T-helper 9 cell (primary cell): ENCODE measurements at places on chromosomes 7 and 10.

DNA sequence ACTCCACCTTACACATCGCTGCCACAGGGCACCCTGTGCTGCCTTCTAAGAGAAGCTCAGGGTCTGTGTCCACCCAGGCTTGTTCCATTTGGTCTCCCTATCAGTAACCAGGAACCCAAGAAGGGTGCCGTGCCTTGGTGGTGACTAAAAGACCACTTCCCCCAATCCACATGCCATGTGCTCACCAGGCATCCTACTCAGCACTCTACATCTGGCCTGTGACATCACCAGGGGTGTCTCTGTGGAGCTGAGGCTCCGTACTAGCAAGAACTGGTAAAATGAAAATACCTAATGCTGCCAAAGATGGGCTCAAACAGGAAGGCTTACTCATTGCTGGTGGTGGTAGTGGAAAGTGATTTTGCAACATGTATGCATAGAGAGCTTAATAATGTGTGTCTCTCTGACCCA, 19.0 kb upstream of the C10orf71 start:
- DNase-seq: no peak

GRCh38 chr10:7006566-7006965, 404.3 kb downstream of the SFMBT2 start:
- DNase-seq: no peak

GRCh38 chr7:30974605-30975255, 11.0 kb downstream of the GHRHR start:
- DNase-seq: no peak

DNA sequence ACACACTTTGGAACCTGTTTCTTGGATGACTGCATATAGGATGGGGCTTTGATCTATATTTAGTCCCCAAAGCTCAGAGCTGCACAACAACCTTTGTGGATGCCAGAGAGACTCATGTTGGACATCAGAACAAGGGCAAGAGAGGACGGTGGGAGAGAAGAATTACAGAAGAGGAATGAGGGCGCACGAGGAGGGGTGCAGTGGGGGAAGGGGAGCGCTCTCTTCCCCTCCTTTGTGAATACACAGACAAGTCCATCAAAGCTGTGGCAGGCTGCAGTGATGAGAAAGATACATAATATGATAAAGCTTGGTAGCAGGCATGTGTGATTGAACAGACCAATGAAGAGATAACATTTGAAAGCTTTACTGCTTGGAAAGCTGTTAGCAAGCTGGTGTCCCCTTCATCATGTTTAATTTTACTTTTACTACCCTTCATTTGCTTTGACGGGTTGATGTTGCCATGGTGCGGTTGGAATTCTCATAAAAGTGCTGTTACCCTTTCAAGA, 857.8 kb downstream of the KCNMA1 start:
- no peak for DNase-seq

DNA sequence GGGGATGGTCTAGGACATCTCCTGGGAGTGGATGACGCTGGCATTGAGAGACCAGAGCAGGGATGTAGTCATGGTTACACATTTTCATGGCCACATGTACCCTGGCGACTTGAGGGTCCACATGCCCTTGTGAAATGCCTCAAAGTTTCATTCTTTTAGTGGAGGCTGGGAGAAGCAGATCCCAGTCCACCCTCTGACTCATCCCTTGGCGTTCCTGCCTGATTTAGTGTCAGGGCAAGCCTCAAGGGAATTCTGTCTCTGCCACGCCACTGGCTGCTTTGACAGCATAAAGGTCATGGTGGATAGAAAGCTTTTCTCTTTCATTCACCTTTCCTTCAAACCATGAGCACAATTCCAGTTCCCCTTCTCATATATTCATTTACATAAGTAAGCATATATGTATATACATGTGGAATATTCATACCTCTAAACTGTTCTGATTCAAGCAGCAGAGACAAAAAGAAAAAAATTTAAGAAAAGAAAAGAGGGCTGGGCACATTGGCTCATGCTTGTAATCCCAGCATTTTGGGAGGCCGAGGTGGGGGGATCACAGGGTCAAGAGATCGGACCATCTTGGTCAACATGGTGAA, 21.8 kb upstream of the KIF5B start:
- no peak for DNase-seq

GRCh38 chr10:62511656-62512055, 137.5 kb downstream of the ZNF365 start:
- no peak for DNase-seq

DNA sequence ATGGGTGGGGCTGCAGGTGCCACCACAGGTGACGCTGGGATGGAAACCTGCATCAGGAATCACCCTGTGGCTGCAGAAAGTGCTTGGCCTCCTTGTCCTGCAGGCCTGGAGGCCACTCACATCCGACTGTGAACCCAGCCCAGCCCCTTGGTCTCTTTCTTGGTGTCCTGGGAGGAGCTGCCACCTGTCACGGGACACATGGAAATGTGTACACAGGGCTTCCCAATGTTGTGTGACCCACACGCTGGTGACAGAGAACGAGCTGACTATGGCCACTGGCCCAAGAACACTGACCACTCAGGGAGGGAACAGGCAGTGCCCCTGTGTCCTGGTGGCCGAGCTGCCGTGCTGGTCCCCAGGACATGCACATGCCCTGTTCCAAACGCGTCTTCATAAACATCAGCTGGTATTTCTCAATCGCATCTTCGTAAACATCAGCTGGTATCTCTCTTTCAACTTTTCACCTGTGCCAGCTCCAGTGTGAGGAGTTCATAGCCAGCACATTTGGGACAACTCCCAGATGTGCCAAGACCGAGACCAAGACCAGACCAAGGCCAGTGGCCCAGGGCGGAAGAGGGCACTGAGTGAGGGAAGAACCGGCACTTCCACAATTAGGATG, 57.9 kb upstream of the INPP5A start:
- DNase-seq: no peak
